ENCODE measurements at places on chromosomes 5 and 9.

GRCh38 chr5:52388349-52388748 is 399.4 kb upstream of the ITGA1 start:
- DNase-seq, result no peak

DNA sequence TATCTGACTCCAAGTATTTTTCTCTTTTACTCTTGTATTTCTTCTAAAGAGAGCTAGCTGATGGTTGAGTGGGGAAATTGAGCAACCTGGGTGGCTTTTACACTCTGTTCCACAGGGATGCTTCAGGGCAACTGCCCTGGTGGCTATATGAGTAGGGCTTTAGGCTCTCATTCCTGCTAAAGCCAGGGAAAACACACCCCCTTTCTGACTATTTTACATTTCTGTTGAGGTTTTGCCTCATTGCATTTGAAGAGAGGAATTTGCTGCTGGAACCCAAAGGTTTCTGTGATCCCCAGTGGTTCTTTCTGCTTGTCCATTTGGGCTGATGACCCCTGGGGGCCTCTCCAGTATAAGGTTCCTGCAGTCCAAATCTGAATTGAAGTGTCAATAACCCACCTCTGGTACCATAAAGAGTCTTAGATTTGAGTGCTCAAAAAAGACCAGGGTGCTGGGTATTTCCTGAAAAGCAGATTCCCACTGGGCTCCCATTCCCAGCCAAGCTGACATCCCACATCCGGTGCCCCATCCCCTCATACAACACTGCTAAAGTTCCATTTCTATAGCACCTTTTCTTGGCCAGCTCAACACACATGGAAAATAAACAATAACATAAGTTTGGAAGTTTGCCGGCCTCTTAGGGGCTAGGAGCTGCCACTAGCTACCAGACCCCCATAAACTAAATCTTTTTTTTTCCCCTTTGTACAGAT is 59.5 kb downstream of the PAPPA start:
- no peak for DNase-seq

- DNase-seq, result no peak
Observed at GRCh38 chr9:35432076-35432475, 57.8 kb upstream of the RUSC2 start.

DNA sequence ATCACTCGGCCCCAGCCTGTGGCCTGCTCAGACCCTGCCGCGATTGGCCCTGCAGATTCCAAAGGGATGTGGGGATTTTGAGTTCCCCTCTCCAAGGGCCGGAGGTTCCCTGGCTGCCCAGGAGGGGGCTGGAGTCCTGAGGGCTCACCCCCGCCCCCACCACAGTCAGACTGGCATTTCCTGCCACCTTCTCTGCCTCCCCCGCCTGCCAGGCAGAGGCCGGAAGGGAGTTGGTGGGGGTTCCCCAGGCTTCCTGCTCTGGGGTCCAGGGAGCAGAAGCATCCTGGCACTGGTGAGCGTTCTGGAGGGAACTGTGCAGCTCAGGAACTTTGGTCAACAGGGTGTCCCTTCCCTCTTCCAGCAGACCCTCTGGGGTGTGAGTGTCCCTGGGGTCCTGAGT is 70.6 kb downstream of the RXRA start:
- peak; percentile 83 for DNase-seq

- no peak for DNase-seq
Observed at GRCh38 chr9:136147890-136148714, 29.4 kb upstream of the TMEM250 start.

GRCh38 chr5:14399054-14399692 is 182.4 kb upstream of the OTULINL start:
- DNase-seq, result no peak

DNA sequence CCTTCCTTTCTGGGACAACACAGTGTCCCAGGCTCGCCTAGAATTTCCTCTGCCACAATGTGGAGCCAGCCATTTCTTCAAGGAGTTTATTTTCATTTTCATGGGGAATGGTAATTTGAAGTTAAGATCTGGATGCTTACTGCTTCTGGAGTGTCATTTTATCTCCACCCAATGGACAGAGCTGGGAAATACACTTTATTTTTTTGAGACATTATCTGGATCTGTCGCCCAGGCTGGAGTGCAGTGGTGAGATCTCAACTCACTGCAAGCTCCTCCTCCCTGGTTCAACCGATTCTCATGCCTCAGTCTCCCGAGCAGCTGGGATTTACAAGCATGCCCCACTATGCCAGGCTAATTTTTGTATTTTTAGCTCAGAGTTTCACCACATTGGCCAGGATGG is 12.7 kb upstream of the THG1L start:
- DNase-seq, result no peak

DNA sequence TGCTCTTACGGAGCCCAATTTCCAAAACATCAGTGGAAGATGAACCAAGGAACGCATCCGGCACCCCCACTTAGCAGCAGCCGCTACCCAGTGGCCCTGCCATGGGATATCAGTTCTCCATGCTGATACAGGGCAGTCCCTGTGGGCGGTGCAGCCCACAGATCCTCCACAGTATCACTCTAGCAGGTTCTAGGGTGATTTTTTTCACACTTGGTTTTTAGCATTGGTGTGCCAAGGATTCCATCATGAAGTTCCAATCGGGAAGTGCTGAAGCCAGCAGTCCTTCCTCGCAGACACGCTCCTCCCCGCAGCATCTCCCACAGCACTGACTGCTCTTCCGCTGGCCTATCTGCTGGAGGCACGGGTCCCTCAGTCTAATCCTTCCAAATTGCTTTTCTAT is 261.9 kb downstream of the SYK start:
- DNase-seq, result no peak

DNA sequence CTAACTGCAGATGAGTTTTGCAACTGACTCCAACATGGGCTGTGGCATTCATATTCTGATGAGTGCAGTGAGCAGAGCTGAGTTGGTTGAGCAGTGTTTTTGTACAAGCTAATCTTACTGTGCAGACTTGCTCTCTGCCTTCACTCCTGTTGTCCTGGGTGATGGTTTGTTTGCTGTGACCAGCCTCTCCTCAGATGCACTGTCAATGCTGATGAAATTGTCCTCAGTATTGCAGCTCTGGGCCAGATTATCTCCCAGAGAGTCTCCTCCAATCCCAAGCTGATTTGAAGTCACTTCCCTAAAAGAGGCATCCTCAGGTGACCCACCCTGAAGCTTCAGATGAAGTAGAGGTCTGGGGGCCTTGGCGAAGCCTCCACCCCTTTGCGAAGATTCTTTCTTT is 581.8 kb downstream of the ACTL7B start:
- DNase-seq, result no peak

- no peak for DNase-seq
Observed at GRCh38 chr5:159440968-159441367, 110.7 kb upstream of the IL12B start.

DNA sequence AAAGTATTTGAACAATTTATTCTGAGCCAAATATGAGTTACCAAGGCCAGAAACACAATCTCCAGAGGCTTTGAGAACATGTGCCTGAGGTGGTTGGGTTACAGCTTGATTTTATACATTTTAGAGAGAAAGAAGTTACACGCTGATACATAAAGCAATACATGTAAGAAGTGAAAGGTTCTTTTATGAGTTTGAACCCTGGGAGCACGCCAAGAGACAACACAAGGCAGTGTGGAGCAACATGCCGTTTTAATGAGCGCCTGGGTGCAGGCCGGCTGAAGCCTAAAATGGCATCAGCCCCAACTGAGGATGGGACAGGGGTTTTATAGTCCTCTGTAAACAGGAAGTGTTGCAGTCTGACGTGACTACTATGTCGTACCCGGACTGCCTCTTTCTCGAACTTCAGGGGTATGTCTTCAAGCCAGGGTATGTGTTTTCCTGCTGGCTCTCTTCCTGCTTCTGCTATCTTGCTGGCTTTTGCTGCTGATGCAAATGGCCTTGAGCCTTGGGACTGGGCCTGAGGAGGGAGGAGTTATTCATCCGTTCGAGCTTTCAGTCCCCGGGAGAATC is 193.7 kb downstream of the CYLC2 start:
- no peak for DNase-seq

DNA sequence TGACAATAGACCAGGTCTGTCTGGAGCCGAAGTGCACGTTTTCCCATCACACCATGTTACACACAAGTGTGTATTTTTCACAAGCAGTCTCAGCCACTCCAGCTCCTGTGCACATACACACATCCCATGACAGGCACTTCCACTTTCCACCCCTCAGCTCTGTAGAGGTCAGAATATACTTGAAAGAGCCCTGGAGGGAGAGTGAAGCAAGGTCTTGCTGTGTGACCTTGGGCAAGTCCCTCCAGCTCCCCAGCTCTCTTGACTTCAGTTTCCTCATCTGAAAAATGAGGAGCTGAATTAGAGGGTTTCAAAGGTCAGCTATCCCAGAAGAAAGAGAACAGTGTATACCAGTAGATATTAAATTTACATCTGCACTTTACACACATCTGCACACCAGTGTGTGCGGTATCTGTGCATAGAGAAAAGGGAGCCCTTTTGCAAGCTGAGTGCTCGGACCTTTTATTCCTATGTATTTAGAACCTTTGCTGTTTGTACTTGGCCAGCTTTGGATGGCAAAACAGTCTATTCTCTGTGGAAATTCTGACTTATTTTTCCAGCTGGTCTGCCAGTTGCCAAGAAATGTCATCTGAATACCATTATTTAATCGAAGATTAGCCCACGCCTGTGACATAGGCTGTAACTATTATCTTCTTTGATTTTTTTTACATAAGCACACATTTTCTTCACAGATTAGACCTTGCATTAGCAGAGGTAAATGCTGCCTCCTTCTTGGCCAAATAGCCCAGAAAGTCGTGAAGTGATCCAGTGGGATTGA is 528.0 kb downstream of the BNC2 start:
- DNase-seq, result no peak

DNA sequence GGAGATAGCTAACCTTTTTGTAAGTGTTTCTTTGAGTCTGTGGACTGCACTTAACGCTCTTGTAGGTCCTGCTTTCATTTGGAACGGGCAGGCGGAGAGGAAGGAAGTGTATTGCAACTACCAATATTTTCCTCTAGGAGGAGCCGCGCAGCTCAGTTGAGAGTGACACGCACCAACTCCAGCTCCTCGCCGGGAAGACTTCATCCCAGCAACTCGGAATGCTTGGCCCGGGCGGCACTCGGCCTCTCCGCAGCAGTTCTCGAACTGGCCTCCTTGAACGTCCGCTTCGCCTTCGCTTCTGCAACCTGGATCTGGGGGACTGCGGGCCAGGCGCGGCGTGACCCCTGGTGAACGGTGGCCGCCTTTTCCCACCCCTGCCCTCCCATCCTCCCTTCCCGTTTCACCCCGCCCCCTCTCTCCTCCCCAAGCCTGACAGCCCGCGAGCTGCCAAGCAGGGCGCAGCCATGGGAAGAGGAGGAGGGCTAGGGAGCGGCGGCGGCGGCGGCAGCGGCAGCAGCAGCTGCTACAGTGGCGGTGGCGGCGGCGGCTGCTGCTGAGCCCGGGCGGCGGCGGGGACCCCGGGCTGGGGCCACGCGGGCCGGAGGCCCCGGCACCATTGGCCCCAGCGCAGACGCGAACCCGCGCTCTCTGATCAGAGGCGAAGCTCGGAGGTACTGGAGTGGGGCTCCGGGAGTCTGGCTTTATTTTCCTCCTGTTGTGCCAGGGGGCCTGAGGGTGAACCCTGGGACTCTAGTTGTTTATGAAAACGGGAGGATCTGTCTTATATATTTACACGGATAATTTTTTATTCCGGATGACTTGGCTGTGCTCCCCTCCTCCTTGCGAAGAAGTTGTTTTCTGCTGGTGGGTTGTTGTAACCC is at the start of gene GHR:
Gene GHR, plus strand, starts transcription at position 155 of the 881 bp plus-strand sequence. CDS start 142,436 bp downstream, outside the sequence.
- DNase-seq, result peak; percentile 33

GRCh38 chr9:121252104-121252851 is 15.7 kb upstream of the GSN start:
- no peak for DNase-seq

GRCh38 chr5:180870276-180871068 is 9.4 kb upstream of the ZFP62 start:
- no peak for DNase-seq

DNA sequence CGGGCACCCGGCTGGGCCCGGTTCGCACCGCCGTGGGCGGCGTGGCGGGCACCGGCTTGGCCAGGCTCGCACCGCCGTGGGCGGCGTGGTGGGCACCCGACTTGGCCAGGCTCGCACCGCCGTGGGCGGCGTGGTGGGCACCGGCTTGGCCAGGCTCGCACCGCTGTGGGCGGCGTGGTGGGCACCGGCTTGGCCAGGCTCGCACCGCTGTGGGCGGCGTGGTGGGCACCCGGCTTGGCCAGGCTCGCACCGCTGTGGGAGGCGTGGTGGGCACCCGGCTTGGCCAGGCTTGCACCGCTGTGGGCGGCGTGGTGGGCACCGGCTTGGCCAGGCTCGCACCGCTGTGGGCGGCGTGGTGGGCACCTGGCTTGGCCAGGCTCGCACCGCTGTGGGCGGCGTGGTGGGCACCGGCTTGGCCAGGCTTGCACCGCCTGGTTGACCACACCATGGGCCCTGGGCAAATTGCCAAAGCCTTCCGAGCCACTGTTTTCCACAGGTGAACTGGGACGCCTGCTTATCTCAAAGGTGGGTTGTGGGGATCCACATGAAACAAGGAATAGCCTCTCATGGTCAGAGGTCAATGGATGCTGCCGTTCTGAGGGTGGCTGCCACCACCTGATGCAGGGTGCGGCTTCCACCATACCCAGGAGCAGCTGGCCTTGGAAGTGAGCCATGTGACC is 28.2 kb downstream of the ADAMTSL2 start:
- no peak for DNase-seq

GRCh38 chr5:112203229-112203628 is 215.8 kb downstream of the EPB41L4A start:
- DNase-seq, result no peak

DNA sequence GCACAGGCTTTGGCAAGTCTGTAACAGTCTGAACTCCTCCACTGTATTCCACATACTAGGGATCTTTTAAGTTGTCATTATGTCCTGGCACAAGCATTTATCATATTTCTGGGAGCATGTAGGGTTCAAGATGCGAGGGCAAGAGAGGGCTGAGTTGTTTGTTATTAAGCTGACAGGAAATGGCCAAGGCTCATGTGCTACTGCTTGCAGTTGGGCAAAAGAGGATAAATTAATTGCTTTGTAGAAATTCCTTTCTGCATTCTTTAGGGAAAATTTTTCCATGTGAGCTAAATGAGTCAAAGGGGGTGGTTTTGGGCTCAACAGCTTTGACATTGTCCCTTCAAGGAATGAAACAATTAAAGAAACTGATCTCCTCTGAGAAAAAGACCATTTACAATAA is 35.4 kb downstream of the DOCK8 start:
- no peak for DNase-seq

GRCh38 chr9:94869415-94869843 is 142.9 kb downstream of the AOPEP start:
- DNase-seq, result peak; percentile 19

DNA sequence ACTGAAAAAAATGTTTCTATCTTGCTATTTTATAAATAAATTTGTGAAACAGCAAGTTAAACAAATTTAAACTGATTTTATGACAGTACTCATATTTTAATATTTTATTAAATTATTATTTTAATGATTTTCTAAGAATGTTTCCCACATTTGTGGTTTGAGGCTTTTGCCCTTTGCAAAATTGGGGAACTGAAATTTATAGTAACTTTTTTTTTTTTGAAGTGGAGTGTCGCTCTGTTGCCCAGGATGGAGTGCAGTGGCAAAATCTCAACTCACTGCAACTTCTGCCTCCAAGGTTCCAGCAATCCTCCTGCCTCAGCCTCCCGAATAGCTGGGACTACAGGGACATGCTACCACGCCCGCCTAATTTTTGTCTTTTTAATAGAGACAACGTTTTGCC is 7.2 kb upstream of the ADGRV1 start:
- DNase-seq, result no peak
